ENCODE measurements at places on chromosomes 11 and 22. TPM values are rescaled to one million over a fixed set of nuclear protein-coding genes. Genes with fewer than 3 reads are reported as not detected.
A peak's percentile ranks its signal among the peaks of the same experiment; 100 is the strongest.

- no peak for DNase-seq
Measured at GRCh38 chr22:43376765-43377547, 33.8 kb upstream of the SCUBE1 start.

- DNase-seq: no peak
Measured at GRCh38 chr22:28734393-28734792, 7.2 kb downstream of the CHEK2 start.

DNA sequence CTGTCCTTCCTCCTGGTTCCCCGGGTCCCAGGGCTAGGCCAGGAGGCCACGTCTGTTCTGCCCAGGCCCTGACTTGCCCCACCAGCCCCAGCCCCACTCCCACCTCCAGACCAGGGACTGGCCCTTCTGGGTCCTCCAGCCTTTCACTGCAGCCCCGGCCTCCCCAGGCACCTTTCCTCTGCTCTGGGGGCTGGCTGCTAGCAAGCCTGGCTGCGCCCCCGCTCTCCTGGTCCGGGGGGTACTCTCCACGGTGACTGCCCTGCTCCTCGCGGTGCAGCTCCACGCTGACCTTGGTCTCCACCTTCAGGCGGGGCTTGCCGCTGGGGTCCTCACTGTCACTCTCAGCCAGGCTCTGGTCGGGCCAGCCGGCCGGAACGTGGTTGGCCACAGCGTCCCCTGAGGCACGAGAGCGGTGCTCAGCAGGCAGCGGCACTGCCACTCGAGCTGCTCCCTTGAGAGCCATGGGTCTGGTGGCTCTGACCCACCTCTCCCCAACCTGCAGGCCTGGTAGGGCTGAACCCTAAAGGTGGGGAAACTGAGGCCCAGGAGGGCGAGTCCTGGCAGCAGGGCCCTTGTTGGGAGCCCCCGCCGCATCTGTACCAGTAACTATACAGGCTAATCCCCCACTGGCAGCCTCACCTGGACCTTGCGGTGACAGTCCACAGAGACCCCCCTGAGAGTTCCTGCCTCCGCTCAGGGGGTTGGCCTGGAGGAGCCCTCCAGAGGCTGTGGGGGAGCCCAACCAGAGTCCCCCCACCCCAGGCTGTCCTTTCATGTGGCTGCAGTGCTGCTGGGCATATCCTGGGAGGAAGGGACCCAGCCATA is 29.0 kb downstream of the TRMU start:
- no peak for DNase-seq

The OR52I2 gene
- not detected for total RNA-seq

- no peak for DNase-seq
Measured at GRCh38 chr11:63767267-63767564, 1.4 kb downstream of the ZFTA start.

DNA sequence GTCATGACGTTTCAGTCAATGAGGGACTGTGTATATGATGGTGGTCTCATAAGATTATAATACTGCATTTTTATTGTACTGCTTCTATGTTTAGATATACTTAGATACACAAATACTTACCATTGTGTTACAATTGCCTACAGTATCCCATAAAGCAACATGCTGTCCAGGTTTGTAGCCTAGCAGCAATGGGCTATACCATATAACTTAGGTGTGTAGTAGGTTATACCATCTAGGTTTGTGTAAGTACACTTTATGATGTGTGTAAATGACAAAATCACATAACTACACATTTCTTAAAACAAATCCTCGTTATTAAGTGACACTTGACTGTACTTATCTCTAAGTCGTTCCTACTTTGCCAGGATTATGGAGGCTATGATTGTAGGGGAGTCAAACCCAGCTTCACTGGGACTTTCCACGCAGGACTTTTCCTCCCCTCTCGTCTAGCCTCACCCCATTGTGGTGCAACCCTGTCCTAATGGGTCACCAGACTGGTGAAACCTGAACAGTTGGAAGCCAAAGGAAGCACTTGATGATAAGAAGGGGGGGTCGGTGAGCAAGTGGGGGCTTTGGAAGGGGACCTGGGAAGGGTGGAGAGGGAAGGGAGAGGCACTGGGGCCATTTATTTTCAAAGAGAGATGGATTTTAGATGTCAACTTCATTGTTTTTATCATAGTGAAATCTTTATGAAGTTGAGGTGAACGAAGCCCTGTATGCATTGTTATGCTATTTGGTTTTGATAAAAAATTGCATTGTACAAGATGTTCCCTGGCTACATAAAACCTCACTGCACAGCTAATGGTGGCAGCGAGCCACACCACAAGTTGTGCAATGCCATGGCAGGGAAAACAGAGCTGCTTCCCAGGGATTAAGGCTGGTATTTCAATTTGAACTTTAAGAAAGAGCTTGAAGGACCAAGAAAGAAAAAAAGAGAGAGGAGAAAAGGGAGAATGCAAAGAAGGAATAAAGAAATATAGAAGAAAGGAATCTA is 129.1 kb downstream of the EHF start:
- no peak for DNase-seq

The SCGB2A2 gene
- not detected for total RNA-seq

- DNase-seq: no peak
Measured at GRCh38 chr22:37026325-37026724, 6.8 kb downstream of the MPST start.

The PKNOX2 gene
- total RNA-seq: not detected

The SOX10 gene
- total RNA-seq: not detected

DNA sequence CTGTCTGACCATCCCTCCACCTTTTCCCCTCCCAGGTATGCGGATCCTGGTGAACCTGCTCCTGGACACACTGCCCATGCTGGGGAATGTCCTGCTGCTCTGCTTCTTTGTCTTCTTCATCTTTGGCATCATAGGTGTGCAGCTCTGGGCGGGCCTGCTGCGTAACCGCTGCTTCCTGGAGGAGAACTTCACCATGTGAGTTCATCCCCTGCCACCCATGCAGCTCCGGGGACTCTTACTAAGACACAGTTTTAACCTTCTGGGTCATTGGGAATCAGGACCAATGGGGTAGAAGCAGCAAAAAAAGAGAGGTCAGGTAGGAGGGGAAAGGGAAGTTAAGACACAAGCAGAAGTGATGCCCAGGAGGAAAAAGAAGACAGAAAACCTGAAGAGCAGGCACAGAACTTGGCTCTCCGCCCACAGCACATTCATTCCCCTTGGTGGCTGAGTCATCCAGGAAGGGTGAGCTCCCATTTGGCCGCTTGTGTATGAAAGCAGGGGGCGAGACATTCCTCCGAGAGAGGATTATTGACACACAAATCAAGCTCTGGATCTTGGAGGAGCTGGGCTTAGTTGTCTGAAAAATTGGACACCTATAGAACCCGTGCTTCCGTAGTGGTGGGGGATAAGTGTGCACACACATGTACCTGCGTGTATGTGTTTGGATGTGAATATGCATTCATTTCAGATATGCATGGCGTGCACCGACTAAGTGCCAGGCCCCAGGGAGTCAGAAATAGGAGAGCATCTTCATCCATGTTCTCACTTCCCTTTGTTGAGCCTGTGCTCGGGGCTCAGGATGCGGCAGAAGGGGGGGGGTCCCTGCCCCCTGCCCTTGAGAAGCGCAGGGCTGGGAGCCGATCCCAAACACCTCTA is 64.2 kb downstream of the CACNA1I start:
- DNase-seq: peak; percentile 88

DNA sequence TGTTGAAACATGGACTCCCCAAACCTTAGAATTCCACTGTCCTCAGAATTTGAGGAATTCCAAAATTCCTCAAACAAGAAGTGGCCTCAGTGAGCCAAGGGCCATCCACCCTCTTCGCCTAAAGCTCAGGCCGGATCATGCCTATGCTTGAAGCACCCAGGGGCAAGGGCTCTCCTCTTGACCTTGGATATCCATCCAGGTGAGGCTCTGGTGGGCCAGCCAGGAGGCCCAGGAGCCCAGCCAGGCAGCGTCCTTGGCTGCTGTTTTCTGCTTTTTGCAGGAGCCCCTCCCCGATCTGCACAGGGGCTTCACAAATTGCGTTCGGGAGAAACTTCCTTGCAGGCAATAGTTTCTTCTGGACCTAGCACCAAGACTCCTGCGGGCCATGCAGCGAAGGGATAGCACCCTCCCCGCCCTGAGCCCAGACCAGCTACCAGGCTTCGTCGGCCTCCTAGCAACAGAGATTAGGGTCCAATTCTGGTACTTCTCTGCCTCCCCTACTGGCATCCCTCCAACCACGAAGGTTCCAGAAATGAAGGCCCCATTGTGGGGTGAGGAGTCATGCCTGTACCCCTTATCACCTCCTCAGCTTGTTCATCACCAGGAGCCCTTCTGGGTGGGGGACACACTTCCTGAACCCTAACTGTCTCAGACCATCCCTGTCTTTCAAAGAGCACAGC is 2.0 kb downstream of the PHLDA2 start:
- DNase-seq: no peak

- DNase-seq: peak; percentile 1
Measured at GRCh38 chr11:34250732-34251588, 106.8 kb downstream of the ABTB2 start.

- DNase-seq: no peak
Measured at GRCh38 chr11:65868907-65869306, 3.7 kb downstream of the EFEMP2 start.

DNA sequence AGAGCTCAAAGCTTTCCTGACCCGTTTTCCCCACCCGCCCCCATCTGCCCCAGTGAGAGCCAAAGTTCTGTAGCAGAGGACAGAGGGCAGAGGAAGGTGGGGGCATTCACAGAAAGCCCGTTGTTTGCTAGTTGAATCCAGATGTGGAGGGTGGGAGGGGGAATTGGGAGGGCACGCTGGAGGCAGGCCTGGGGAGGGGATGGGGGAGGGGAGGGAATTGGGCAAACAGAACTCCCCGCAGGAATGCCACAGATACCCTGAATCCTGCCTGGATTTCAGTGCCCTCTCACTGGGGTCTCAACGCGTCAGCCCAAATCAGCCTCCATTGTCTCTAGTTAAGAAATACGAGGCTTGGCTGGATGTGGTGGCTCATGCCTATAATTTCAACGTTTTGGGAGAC is 12.9 kb upstream of the OAF start:
- DNase-seq: no peak

DNA sequence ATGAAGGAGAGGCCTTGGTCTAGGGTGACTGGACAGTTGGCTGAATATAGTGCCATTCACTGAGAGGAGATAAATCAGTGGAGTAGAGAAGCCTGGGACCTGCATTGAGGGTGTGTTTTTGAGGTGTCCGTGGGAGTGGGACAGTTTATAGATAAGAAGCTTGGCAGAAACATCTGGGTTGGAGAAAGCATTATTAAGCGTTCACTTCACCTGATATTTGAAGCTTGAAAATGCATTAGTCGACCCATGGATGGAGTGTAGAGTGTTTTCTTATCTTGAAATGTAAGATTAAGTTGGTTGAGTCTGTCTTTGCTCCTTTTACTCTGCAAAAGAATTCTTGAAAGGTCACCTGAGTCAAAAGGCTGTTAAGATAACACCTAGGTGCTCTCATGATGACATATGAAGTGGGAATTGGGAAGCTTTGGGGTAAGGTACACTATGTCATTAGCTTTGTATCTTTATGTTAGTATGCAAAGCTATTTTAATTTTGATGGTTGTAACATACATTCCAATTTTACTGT is 160.7 kb downstream of the ARHGAP42 start:
- DNase-seq: no peak

- DNase-seq: no peak
Measured at GRCh38 chr11:44909557-44909956, 41.1 kb downstream of the TP53I11 start.

DNA sequence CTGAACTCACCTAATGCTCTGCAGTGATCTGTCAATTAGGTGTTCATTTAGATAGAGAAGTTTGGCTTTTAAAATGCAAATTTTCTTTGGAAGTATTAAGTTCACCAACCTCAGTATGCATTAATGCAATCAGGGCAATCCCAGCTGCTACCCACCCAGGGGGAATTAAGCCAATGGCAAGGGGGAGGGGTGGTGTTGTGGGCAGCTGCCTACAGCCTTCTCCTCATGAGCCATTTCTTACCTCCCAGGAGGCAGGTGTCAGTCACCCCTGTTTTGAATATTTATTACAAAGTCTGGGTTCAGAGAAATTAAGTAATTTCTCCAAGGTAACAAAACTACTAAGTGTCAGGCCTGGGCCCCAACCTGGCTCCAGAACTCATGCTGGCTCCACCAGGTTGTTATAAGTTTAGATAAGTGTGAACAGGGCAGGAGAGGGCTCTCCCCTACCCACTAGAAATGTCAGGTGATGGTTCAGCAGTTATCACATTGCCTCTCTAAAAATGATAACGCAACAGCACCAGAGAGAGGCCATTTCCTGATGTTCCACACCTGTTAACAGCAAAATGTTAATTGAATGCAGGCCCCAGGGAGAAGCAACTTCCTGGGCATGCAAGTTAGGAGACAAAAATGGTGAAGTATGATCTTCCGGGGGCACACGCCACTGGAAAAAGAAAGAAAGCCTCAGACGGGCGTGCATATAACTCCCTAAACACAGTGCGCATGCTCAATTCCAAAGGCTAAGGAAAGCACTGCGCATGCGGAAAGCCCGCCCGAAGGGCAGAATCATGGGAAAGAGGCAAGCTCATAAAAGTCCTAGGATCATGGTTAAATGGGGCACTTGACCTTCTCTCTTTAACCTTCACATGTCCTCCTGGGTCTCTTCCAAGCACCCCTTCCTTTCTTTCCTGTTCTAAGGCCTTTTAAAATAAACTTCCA is 35.4 kb upstream of the GNAZ start:
- DNase-seq: no peak

DNA sequence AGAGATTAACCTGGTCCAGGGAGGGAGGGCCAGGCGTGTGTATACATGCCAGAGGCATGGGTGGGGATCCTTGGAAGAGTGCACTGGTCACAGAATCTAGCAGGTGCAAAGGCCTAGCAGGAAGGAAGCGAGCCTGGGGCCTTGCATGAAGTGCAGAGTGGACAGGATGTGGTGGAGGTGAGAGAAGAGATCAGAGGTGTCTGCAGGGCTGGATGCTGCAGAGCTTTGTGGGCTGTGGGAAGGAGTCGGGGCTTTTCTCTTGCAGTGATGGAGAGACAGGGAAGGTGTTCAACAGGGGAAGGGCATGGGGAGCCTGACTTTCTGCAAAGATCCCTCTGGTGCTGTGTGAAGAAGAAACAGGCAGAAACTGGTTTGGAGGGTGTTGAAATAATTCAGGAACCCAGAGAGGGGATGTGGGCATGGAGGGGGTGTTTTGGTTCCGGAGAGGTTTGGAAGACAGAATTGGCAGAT is 2.5 kb upstream of the TPST2 start:
- DNase-seq: no peak

The APOA5 gene
- total RNA-seq: not detected

DNA sequence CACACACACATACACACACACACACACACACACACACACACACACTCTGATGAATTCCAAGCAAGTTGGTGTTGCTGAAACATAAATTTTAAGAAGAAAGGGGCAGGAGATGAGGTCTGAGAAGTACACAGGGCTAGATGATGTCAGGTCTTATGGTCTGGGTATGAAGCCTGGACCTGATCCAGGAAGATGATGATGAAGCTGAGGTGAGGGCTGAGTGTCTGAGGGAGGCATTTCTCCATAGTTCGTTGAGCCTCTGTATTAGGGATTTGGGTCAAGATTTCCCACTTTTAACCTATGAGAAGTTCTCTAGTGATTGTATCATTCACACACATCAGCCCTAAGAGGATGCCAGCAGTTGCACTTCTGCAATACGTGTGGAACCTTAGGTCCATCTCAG is 32.6 kb downstream of the KREMEN1 start:
- DNase-seq: no peak

The UBQLN3 gene
- not detected for total RNA-seq

GRCh38 chr11:40597546-40598113 is 861.8 kb downstream of the LRRC4C start:
- DNase-seq: no peak

All from lung microvascular endothelial cell (primary cell).